ENCODE measurements at places on chromosomes 7 and 10.

DNA sequence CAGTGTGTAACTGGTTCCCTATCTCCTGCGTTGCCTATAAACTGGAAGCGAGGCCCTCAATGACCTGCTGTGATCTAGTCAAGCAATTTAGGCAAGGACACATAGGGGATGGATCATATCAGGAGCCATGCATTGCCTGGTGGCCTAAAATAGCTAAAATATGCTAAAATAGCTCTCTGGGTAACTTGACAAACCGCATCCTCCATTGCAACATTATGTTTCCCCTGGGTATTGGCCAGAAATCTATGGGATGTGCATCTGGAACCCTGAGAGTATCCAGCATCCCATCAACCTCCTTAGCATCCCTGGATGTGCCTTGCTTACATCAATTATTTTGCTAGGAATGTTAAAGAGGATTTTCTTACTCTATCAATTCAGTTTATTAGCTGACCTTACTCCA lies 91.7 kb upstream of the ADCY1 start:
- no peak for DNase-seq

DNA sequence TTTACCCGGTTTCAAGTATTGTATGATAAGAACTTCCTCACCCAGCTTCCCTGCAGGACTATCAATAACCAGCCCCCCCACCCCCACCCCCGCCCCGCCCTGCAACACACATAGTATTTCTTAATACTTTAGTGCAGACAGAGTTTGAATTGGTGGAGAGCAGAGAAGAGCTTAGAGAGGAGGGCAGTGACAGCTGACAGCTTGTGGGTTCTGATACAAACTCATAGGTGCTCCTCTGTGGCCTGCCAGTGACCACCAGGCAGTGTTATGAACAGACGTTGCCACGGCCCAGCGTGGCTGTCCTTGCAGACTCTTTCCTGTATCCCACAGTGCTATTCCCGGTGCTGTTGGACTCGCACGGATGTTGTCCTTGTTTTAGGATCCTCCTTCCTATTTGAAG lies 186.9 kb upstream of the ADO start:
- no peak for DNase-seq

- no peak for DNase-seq
These were observed 88.5 kb downstream of the ADCY1 start for GRCh38 chr7:45662540-45663166.

DNA sequence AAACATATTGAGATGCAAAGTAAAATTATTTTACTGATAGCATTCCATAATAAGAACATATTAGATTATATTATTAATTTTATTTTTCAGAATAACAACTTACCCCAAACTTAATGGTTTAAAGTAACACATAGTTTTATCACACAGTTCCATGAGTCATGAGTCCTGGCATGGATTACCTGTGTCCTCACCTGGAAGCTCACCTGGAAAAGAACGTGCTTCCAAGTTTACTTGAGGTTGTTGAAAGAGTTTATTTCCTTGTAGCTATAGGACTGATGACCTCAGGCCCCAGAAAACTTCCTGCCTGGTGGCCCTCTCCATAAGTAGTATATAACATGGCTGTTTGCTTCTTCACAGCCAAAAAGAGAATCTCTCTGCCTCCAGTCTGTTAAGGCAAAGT lies 254.6 kb downstream of the TFEC start:
- no peak for DNase-seq

DNA sequence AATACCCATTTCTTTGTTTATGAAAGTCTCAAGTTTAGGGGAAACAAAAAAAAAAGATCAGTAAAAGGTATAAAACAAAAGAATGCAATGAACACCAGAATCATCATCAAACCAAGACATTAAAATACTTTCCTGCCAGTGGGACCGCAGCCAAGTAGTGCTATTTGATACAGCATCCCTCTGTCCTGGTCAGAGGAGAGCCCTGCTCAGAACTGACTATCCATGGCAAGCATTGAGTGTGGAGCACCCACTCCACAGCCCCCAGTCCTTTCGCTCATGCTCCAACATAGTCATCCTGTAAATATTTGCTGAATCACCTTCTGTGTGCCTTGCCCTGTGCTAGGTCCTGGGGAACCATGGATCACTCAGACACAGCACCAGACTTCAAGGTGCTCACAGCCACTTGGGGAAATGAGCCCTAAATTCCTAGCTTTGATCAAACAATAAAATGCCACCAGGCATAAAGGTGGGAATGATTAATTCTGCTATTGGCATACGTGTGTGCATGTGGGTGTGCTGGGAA lies 213.6 kb upstream of the TBX20 start:
- no peak for DNase-seq

DNA sequence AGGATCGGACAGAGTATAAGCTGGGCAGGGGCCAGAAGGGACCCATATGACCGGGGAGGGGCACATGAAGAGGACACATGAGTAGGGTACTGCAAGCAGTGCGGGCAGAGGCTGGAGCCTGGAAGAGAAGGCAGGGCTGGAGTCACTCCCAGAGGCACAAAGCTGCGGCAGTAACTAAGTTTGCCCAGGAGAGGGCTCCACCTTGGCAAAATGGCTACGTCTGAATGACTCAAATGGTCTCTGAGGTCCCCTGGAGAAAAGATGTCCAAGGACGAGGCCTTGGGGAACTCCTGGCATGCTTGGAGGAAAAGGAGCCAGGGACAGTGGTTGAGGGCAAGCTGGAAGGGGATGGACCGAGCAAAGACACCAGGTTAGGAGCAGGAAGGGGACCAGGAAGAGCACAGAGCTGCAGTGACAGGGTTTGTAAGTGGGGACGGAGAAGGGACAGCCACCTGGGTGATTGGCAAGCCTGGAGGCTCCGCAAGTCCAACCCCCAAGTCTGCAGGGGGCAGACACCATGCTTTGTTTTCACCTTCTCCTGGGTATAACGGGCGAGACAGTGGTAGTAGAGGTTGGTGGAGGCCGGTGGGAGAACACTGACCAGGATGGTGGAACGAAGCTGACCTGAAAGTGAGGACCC lies 43.1 kb upstream of the LBX1 start:
- DNase-seq = peak; percentile 33

DNA sequence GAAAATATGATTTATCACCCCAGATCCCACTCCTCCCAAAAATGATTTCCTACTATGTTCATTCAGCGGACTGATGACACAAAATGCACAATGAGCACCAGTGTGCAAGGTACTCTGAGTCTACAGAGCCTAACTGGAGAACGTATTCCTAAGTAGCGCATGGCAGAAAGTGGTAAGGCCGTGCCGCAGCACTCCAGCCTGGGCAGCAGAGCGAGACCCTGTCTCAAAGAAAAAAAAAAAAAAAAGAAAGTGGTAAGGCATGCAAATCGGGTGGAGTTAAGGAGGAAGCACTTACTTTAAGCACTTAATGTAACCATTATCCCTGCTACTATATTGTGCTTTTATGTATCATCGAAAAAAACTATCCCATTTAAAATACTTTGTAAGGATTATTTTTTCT lies 25.5 kb downstream of the CYP51A1 start:
- no peak for DNase-seq

DNA sequence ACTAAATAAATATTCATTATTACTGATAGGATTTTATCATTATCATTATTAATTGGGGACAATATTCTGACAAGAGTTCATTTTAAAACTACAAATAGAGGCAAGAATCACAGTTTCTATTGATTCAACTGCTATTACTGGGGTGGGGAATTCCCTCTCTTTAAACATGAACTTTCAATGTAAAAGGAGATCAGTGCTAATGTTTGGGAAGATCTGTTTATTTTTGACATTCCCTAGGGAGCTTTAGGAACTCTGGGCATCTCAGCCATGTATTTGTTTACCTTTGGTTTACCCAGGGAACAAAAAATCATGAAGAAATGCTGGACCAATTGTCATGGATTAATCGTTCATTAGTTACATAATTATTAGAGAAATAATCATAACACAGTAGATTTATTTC lies 443.2 kb upstream of the AKR1E2 start:
- no peak for DNase-seq

- DNase-seq = no peak
These were observed 114.0 kb downstream of the PARP12 start for GRCh38 chr7:139948587-139949335.

- DNase-seq = no peak
These were observed 182.6 kb upstream of the CXCL12 start for GRCh38 chr10:44567471-44567870.

DNA sequence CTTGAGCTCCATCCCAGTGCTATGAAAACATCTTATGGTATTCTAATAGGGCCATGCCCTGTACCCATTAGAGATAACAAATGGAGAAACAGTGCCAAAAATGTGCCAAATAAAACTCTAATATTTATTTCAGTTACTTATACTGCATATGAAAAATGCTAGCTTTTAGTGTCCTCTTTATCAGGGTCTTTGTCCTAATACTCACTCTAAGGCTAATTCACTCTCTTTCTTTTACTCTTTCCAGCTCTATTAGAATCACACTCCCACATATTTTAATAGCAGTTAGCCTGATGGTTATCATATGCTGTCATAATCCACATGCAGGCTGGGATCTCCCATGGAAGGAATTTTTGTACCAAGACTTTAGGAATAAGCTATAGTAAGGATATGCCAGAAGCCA lies 408.4 kb downstream of the ETV1 start:
- no peak for DNase-seq

DNA sequence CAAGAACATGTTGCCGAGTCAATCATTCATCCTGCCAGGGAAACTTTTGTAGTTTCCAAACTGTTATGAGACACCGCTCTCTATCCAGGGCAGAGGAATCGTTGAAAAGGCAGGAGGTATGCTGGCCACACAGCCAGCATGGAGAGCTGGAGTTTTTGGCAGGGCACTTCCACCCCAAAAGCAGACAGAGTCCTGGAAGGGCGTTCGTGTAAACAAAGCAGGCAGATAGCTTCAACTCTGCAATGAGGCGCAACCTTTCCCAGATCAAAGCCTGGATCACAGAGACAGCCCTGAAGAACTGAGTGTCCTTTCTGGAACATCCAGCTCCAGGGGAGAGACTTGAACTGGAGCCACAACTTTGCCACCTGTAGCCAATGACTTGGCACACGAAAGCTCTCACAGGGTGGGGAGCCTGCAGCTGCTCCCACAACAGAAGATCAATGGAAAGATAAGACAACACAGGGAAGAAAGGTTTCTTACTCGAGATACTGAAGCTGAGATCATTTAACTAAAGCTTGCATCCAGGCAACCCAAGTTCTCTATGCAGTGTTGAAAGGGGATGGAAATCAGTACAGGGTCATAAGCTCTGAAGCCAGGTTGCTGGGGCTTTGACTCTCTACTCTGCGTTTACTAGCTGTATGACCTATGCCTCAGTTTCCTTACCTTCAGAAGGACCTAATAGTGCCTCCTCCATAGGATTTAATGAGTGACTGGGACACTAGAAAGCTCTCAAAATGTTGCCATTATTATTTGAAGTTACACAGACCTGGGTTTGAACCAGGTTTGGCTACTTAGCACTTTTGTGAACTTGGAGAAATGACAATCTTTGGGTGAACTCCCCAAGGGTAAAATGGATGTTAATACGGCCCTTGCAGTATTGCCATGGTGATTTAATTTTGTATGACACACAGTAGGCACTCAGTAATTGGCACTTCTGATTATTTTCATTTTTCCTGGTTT lies 434.8 kb upstream of the NPVF start:
- DNase-seq = no peak

DNA sequence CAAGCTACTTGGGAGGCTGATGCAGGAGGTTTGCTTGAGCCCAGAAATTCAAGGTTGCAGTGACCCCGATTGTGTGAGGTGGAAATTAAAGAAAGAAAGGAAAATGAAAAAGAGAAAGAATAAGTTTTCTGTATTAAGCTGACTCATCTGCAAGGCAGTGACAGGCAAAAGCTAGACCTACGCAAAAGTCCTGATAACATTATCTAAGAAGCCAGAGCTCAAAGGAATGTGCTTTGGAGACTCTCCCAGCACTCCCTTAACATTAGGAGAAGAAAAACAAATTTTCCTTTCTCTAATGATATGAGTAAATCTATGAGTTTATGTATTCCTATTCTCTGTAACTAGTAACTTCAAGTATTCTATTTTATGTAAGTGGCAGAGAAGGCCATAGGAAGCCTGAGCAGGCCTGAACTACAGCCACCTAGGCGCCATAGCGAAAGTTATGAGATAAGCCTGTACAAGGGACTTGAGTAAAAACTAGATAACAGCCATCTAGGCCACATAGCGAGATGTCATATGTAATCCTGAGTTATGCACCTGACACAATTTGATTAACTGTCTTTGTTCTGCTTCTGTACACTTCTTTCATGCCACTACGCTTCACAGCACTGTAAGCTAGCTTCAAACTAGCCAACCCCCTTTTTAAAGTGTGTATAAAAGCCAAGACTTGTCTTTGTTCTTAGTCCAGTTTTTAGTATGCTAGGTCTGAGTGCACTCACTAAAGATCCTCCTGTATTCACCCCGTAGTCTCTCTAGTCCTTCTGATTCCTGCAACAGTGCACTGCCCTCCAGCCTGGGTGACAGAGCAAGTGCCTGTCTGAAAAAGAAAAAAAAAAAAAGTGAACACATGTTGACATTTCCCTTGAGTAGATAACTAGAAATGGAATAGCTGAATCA lies 9.4 kb upstream of the ZWINT start:
- DNase-seq = no peak

All from stimulated activated CD8-positive, alpha-beta memory T cell treated with anti-CD3 and anti-CD28 coated beads, Interleukin-7, amount 100 ng/mL, for 48 hours (primary cell).